GDM1 (cell line): ENCODE measurements at places on chromosomes 5 and 9.

DNA sequence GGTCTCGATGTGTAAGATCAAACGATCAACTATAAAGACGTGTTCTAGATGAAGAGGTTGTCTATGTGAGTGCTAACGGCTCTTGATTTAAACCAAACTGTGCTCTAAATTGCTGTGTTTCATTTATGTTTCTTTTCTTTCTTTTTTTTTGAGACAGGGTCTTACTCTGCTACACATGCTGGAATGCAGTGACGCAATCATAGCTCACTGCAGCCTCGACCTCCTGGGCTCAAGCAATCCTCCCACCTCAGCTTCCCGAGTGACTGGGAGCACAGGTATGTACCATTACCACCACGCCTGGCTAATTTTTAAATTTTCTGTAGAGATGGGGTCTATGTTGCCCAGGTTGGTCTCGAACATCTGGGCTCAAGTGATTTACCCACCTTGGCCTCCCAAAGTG lies 24.0 kb upstream of the RNF130 start:
- DNase-seq, result no peak

- DNase-seq, result no peak
These were observed 48.9 kb downstream of the ERMP1 start for GRCh38 chr9:5783982-5784381.

GRCh38 chr5:14523243-14524034 lies 58.2 kb upstream of the OTULINL start:
- DNase-seq, result no peak

- peak; percentile 52 for DNase-seq
These were observed 110.7 kb downstream of the NR6A1 start for GRCh38 chr9:124660341-124660801.

GRCh38 chr9:77063645-77064285 lies 44.3 kb downstream of the FOXB2 start:
- DNase-seq, result no peak

DNA sequence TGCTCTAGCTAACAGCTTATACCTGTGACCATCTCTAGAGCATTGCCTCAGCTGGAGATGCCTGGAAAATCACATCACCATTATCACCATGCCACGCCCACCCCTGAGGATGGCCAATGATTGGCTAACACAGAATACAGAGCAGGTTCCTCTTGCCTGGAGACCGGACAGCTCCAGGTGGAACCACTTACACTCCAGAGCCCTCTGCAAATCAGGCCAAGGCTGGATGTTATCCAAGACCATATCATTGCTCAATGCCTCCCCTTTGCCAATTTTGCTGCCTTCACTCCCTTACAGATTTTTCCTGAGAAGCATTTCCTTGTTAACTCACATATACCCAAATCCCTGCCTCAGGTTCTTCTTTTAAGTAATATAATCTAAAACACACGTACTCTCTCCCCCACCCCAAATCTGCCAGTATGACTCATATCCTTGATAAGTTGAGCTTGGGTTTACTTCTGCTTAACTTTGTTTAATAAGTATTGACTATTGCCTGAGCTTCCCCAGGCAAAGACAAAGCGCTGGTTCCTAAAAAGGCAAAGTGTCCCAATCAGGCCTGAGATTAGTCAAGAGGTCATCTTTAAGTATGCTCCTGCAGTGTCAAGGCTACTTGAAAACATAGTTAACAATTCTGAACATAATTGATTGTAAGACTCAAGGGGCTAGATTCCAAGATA lies 309.6 kb downstream of the EPB41L4A start:
- no peak for DNase-seq

GRCh38 chr9:38360839-38361472 lies 31.5 kb upstream of the ALDH1B1 start:
- DNase-seq, result no peak

DNA sequence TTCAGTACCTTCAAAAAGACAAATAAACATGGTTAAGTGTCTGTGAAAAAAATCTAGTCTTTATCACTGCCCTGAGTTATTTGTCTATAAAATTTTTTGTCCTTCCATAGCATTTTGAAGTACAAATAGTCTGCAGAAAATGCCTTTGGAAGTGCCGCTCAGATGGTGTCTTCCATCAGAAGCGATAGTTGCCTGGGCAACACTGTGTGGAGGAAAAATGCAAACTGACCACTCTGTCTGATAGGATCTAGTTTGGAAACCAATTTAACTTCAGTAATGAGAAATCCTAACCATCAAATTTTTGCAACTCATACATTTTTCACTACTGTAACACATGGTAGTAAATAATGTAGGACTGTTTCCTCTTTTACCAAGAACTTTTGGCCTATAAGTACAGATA lies 449.9 kb downstream of the PRELID2 start:
- DNase-seq, result no peak

GRCh38 chr5:68285851-68286611 lies 70.5 kb downstream of the PIK3R1 start:
- DNase-seq, result peak; percentile 23

- no peak for DNase-seq
These were observed 289.3 kb upstream of the TAS2R1 start for GRCh38 chr5:9919306-9920030.

- DNase-seq, result no peak
These were observed 1.0 kb downstream of the FOCAD start for GRCh38 chr9:20684875-20685696.

DNA sequence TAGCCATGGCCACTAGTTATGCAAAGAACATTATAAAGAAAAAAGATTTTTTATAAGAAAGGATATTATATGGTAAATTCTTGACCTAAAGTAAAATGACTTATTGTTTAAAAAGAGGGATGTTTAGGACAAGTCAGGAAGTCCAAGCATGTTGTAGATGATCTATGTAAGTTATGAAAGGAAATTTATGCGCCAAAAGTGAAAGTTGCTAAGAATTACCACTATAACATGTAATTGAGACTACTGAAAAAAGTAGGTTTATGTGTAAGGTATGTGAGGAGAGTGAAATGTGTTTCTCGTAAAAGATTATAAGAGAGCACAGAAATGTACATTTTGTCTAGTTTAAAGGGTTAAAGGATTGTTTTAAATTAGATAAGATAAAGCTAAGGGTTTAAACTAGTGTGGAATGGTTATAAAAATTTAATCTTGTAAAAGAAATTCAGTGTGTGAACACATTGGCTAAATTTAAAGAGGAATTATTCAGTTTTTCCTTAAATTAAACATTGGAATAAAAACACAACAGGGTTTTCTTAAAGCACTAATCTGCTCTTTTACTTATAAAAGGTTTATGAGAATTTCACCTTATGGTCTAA lies 1100.4 kb upstream of the EDIL3 start:
- no peak for DNase-seq

GRCh38 chr9:126500600-126501382 lies 112.9 kb upstream of the LMX1B start:
- peak; percentile 45 for DNase-seq

- DNase-seq, result no peak
These were observed 1.9 kb downstream of the OSMR start for GRCh38 chr5:38847559-38848347.

- DNase-seq, result no peak
These were observed 318.6 kb downstream of the CDH9 start for GRCh38 chr5:26719803-26720202.

- no peak for DNase-seq
These were observed 401.9 kb upstream of the IRX2 start for GRCh38 chr5:3153226-3153858.
